ENCODE measurements at places on chromosomes 4 and X. TPM values are rescaled to one million over a fixed set of nuclear protein-coding genes. Genes with fewer than 3 reads are reported as not detected.
A peak's percentile ranks its signal among the peaks of the same experiment; 100 is the strongest.

Gene TGIF2LX
- not detected for total RNA-seq

DNA sequence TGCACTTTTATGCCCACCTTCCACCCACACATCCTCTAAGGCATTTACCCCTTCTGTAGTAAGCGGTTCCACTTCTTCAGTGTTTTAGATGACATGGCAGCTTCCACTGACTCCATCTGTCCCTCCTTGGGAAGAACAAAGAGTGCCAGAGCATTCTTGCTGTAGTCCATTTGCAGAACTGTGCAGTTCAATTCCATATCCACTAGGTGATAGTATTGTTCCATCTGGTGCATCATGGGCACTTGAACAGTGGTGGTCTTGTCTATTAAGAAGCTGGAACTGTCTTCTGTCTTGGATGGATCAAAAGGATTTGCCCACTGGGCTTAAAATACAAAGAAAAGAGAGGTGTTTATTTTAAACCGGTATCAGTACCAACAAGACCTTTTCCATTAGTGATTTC is 3.5 kb downstream of the SERPINA7 start:
- H3K27ac ChIP-seq = no peak overlapping the region
- H3K27me3 ChIP-seq = no peaks in the 10 kb centered on the region
- H3K4me1 ChIP-seq = no peaks in the 10 kb centered on the region
- no peaks in the 10 kb centered on the region for H3K36me3 ChIP-seq

DNA sequence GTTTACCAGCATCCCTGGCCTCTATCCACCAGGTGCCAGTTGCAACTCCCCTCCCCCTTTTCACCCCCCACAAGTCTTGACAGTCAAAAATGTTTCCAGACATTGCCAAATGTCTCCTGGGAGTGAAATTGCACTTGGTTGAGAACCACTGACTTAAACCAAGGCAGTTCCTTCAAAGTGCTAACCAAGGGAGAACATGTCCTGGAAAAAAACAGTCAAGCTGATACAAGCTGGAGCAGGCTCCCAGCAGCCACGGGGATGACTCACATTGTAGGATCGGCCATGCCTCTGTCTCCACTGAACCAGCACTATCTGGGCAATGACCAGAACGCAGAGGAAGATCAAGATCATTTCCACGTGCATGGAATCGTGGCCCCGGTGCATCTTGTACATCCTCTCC is 11.4 kb downstream of the RNF175 start:
- H3K27me3 ChIP-seq = peaks cover 8% of the 10 kb centered on the region
- H3K4me3 ChIP-seq = no peak overlapping the region

Gene RPL34
- total RNA-seq = 1,522 TPM

DNA sequence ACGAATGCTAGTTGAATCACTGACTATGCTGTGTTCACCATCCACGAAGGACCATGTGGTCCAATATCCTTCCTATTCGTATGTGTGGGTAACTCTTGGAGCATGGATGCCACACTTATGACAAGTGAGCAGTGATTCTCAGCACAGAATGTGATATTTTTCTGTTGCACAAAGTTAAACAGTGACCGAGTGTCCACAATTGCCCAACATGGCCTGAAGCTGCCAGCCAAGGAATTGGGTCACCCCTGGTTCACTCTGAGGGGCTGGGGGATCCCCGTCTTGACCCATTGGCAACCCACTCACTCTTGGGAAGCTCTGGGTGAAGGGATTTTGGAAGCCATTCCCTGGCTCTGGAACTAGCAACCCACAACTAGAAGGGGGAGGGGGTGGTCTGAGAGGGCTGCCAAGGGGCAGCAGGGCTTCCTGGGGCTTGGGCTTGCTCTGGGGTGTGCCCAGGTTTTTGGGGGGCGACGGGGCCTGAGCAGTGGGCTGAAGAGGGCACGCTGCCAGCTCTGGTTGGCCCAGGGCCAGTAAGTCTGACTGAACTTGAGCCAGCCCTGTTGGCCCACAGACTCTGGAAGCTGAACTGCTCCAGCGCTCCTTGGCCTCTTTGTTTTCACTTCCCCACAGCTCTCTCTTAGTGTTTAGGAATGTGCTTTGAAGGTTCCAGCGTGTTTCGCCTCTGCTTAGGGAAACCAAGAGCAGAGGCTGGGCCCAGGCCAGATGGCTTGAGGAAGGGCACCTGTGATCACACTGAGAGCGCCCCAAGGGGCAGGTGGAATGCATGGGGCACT is 43.1 kb upstream of the BCOR start:
- H3K36me3 ChIP-seq = no peaks in the 10 kb centered on the region
- peak; percentile 37 for DNase-seq
- H3K27me3 ChIP-seq = peaks cover 6% of the 10 kb centered on the region
- H3K4me1 ChIP-seq = peaks cover 23% of the 10 kb centered on the region

DNA sequence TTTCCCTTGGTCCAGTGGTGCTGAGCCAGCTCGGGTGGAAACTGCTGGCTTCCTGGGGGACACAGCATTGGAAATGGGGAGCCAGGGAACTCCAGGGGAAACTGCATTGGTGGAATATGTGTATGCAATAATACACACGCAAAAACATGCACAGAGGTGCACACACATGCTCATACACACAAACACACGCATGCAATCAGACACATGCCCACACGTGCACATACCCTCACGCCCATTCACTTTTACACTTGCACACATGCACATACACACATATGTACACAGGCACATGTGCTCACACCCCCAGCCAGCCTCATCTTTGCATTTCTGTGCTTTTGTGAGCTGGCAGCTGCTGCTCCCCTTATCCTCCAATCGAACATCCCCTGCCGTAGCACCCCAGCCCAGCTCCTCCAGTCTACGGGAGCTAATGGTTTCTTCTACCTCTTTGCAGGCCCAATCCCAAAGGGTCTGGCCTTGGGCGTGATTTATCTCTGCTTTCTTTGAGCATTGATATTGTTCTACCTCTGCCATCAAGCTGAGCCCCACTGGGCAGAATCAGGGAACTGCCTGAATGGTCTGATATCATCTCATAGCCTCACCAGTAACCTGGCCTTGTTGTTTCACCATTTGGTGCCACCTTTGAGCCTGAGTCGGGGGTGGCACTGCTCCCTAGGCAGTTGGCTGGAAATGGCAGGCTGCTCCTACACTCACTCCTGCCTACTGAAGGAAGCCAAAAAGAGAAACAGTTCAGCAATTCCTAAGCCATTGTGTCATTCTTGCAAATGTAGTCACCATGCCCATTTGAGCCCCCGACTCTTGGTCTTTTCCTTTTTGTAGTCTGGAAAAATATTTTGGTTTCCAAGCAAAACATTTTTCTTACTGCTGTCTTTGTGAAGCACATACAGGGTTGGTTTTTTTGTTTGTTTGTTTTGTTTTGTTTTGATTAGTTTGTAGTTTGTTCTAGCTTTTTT is 104.4 kb upstream of the MAMLD1 start:
- no peak overlapping the region for H3K4me3 ChIP-seq
- H3K36me3 ChIP-seq = no peaks in the 10 kb centered on the region
- DNase-seq = no peak

GRCh38 chrX:52346174-52347165 is 22.4 kb upstream of the XAGE2 start:
- H3K4me3 ChIP-seq = no peak overlapping the region
- H3K27me3 ChIP-seq = no peaks in the 10 kb centered on the region
- peaks cover 9% of the 10 kb centered on the region for H3K4me1 ChIP-seq
- no peak for DNase-seq

DNA sequence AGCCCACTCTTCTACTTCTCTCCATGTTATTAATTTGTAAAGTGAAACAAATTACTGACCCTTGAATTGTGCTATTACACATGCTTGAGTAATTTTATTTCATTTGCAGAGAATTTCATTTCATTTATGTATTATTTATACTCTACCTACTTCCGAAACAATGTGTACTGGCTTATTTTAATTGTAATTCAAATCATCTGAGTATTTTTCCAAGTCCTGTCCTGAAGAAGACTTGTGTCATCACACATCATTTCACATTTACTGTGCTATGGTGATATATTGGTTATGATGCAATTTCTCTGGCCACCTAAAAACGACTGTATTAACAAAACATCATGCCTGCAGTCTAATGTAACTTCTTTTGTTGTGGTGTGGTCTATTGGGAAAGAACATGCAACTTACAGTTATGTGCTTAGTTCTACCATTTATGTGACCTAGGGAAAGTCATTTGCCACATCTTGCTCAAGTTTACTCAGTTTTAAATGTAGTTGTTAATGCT is 384.5 kb downstream of the RPA4 start:
- peak overlapping the region; percentile 50 for H3K27ac ChIP-seq
- peaks cover 32% of the 10 kb centered on the region for H3K4me1 ChIP-seq
- no peak for DNase-seq
- H3K4me3 ChIP-seq = no peak overlapping the region

GRCh38 chr4:122948671-122949070 is 26.3 kb upstream of the NUDT6 start:
- H3K4me1 ChIP-seq = no peaks in the 10 kb centered on the region
- peaks cover 51% of the 10 kb centered on the region for H3K36me3 ChIP-seq
- no peak for DNase-seq
- no peak overlapping the region for H3K27ac ChIP-seq

DNA sequence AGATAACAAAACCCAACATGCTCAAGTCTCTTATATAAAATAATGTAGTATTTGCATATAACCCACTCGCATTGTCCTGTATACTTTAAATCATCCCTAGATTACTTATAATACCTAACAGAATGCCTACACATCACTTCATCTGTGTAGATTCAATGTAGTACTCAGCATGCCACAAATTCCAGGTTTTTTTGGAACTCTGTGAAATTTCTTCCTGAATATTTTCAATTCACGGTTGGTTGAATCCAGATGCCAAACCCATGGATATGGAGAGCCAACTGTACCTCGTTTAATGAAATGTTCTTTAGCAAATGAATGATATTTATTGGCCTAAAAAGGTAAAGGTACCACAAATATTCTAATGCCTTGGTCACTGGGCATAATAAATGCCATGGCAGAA is 24.8 kb downstream of the CCNI start:
- peaks cover 9% of the 10 kb centered on the region for H3K4me1 ChIP-seq
- peaks cover 36% of the 10 kb centered on the region for H3K36me3 ChIP-seq
- H3K4me3 ChIP-seq = no peak overlapping the region
- no peak overlapping the region for H3K27ac ChIP-seq
- no peaks in the 10 kb centered on the region for H3K27me3 ChIP-seq
- no peak for DNase-seq

- no peaks in the 10 kb centered on the region for H3K4me1 ChIP-seq
- H3K27ac ChIP-seq = no peak overlapping the region
- no peaks in the 10 kb centered on the region for H3K36me3 ChIP-seq
Measured at GRCh38 chr4:93461541-93461940, 367.0 kb upstream of the ATOH1 start.

Gene GABRA4
- not detected for total RNA-seq

Gene MBTPS2
- total RNA-seq = 21.1 TPM

Gene ARMCX4
- 29.0 TPM for total RNA-seq

Gene SRPX
- 14.5 TPM for total RNA-seq

Gene SPP1
- 30.3 TPM for total RNA-seq

DNA sequence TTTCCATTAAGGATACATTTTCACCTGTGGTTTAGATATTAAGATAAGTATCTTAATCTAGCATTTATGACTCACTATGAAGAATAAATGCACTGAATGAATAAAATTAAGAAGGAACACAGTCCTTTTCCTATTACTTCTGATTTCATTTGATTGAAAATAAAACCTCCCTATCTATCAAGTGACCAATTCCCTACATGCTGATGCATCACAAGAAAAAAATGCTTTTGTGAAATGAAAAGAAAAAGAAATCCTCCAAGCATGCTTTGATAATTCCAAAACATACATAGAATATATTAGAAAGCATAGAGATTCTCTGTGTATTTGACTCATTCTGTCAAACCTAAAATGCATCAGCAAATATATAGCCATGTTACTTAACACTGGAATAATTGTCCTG is 37.1 kb downstream of the PCDH10 start:
- no peaks in the 10 kb centered on the region for H3K4me1 ChIP-seq
- no peak overlapping the region for H3K4me3 ChIP-seq

GRCh38 chrX:135436966-135437866 is 15.5 kb downstream of the SMIM10L2A start:
- peaks cover 4% of the 10 kb centered on the region for H3K27me3 ChIP-seq
- H3K4me3 ChIP-seq = no peak overlapping the region
- no peak for DNase-seq
- H3K4me1 ChIP-seq = no peaks in the 10 kb centered on the region

DNA sequence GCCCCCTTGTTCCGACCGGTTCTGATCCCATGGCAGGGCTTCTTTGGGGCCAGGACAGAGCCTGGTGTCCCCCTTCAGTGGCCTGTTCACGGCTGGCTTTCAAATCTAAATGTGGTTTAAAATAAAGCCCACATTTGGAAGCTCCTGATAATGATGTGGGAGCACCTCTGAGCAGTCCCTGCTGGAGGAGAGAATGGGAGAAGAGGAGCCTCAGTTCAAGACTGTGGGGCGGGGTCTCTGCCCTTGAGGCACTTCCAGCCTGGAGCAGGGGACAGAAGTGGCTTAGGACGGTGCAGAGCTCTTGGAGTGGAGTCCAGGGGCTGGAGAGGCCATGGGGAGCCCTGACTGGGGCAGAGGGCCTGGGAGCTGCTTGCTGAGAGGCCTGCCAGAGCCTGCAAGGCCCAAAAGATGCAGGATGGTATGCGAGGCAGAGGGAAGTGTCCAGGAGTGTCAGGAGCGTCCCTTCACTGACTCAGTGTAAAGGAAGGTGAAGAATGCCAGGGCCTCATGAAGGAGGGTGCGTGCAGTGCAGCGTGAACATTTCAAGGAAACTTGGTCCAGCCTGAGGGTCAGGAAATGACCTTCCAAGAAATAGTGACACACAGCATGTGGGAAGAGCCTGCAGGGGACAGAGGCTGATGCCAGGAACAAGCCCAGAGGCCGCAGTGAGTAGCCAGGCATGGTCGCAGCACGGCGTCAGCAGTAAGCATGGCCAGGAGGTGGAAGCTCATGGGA is 21.1 kb upstream of the TADA2B start:
- H3K27me3 ChIP-seq = no peaks in the 10 kb centered on the region
- peaks cover 23% of the 10 kb centered on the region for H3K36me3 ChIP-seq
- DNase-seq = no peak
- no peaks in the 10 kb centered on the region for H3K4me1 ChIP-seq
- peak overlapping the region; percentile 28 for H3K27ac ChIP-seq

DNA sequence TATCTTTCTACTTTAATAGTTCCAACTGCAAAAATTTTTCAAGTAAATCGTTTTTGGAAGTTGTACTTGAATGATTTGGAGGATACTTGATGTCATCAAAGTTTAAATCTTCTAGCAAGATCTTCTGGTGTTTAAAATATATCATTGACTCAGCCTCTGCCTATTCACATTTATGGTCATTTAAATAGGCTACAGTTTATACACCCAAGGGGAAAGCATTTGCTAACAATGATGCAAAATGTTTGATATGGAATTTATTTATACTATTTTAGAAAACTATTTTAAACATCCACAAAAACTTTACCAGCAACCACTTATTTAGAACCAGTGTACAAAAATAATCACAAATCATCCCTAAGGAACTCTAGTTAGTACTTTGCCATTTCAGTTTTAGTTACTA is 123.3 kb upstream of the STIM2 start:
- no peaks in the 10 kb centered on the region for H3K36me3 ChIP-seq
- no peak overlapping the region for H3K4me3 ChIP-seq
- H3K4me1 ChIP-seq = peaks cover 7% of the 10 kb centered on the region
- no peaks in the 10 kb centered on the region for H3K27me3 ChIP-seq
- DNase-seq = no peak

DNA sequence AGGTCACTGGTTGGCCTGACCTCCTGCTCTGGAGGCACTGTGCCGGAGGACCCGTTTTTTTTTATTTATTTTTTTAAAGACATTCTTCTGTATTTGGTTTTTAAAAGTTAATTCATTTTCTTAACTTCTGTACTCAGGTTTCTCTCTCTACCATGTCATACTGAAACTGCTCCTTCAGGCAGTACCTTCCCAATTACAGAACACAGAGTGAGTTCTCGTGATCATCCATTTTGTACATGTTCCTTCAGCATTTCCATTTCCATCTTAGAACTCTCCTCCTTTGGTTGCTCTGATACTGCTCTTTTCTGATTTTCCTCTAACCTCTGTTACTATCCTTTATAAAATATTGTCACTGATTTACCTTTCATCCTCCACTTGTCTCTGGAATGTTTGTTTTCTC is 17.9 kb downstream of the UBE2K start:
- H3K4me3 ChIP-seq = no peak overlapping the region
- H3K27ac ChIP-seq = peak overlapping the region; percentile 3
- peaks cover 11% of the 10 kb centered on the region for H3K36me3 ChIP-seq
